ENCODE measurements at places on chromosomes 16 and 17. TPM values are rescaled to one million over a fixed set of nuclear protein-coding genes. Genes with fewer than 3 reads are reported as not detected.
A peak's percentile ranks its signal among the peaks of the same experiment; 100 is the strongest.

Gene ABCC6
- not detected for total RNA-seq

Gene AOC2
- total RNA-seq = 2.0 TPM

Gene OTOP2
- not detected for total RNA-seq

DNA sequence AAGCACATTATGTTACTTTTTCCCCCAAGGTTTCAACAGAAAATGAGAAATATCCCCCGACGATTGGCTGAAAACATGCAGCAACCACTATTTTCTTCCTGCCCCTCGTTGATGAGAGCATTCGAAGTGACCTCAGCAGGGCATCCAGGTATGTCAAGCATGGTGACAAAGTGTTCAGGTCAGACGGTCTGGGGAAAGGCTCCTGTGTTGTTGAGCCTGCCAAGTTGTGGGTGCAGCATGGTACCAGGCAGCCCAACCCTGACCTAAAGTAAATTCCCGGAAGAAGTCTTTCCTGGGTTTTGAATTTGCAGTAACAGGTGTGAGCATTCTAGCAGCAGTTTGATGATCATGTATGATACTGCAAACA, 51.7 kb upstream of the SEC14L1 start:
- peak overlapping the region; percentile 97 for H3K27ac ChIP-seq
- peak; percentile 31 for DNase-seq
- H3K27me3 ChIP-seq = no peaks in the 10 kb centered on the region
- H3K4me3 ChIP-seq = peak overlapping the region; percentile 91
- peaks cover 46% of the 10 kb centered on the region for H3K36me3 ChIP-seq

DNA sequence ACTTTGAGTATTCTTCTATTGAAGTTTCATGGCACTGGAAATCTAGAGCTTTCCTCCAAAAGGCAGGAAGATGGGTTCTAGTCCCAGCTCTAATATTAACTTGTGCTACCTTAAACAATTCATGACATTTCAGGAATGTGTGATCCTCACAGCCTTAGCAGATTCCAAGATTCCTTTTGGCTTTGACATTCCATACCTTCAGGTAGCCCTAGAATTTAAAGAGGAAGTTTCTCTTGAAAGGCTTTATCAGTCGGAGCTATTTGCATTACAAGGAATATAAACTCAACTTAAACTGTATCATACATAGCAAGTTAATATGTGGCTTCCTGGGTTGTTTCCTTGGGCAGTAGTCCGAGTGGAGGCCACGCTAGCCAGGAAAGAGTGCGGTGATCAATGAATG, 330.0 kb downstream of the SHISA9 start:
- no peaks in the 10 kb centered on the region for H3K27me3 ChIP-seq
- no peaks in the 10 kb centered on the region for H3K4me1 ChIP-seq
- no peak overlapping the region for H3K27ac ChIP-seq
- H3K4me3 ChIP-seq = no peak overlapping the region
- DNase-seq = no peak

DNA sequence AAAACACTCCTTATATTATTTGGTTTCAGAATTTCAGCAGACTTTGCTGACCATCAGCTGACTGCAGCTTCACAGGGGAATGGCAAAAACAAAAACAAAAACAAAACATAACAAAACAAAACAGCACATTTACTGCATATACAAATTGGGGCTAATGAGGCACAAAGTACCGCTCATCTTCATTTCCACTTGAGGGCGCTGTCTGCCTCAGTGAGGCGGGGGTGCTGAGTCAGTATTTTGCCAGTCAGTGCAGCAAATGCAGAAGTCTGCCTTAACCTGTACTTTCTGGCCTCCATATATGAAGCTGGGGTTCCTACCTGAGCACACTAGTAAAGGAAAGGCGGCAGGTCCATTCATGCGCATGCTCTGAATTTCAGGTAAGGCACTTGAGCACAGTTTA, 13.5 kb upstream of the DYNLRB2 start:
- H3K4me3 ChIP-seq = no peak overlapping the region
- H3K4me1 ChIP-seq = peaks cover 11% of the 10 kb centered on the region

- H3K36me3 ChIP-seq = peaks cover 56% of the 10 kb centered on the region
- no peak for DNase-seq
- H3K4me3 ChIP-seq = no peak overlapping the region
- peaks cover 18% of the 10 kb centered on the region for H3K4me1 ChIP-seq
- H3K27ac ChIP-seq = no peak overlapping the region
Observed at GRCh38 chr17:8806926-8807550, 7.9 kb upstream of the MFSD6L start.

- H3K27me3 ChIP-seq = no peaks in the 10 kb centered on the region
- H3K4me1 ChIP-seq = peaks cover 9% of the 10 kb centered on the region
- H3K4me3 ChIP-seq = no peak overlapping the region
- no peak for DNase-seq
Observed at GRCh38 chr16:583470-583814, 6.4 kb upstream of the RAB40C start.

GRCh38 chr16:15676506-15676905, 26.5 kb downstream of the NDE1 start:
- peaks cover 80% of the 10 kb centered on the region for H3K36me3 ChIP-seq
- peaks cover 46% of the 10 kb centered on the region for H3K4me1 ChIP-seq
- DNase-seq = no peak
- no peak overlapping the region for H3K4me3 ChIP-seq

DNA sequence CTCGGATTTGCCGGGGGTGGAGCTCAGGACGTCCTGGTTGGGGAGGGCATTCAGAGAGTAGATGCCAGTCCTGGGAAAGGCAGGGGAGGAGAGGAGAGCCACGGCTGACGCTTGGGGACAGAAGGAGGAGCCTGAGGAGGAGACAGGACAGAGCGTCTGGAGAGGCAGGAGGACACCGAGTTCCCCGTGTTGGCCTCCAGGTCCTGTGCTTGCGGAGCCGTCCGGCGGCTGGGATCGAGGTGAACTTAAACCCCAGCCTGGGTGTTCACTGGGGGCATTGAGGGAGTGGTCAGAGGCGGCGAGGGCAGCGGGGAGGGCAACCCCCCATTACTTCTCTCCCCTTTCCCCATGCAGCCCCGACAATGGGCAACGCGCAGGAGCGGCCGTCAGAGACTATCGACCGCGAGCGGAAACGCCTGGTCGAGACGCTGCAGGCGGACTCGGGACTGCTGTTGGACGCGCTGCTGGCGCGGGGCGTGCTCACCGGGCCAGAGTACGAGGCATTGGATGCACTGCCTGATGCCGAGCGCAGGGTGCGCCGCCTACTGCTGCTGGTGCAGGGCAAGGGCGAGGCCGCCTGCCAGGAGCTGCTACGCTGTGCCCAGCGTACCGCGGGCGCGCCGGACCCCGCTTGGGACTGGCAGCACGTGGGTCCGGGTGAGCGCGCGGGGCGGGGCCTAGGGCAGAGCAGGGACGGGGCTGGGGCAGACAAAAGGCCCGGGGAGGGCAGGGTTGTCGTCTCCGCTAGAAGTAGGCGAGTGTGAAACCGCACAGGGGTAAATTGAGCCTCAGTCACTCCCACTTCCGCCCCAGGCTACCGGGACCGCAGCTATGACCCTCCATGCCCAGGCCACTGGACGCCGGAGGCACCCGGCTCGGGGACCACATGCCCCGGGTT, 3.7 kb downstream of the NOL3 start:
- peak overlapping the region; percentile 74 for H3K4me3 ChIP-seq
- peak; percentile 76 for DNase-seq
- peak overlapping the region; percentile 47 for H3K27ac ChIP-seq

- H3K4me1 ChIP-seq = no peaks in the 10 kb centered on the region
- no peak for DNase-seq
- H3K4me3 ChIP-seq = no peak overlapping the region
- no peak overlapping the region for H3K27ac ChIP-seq
- H3K27me3 ChIP-seq = no peaks in the 10 kb centered on the region
Observed at GRCh38 chr17:73489333-73489732, 154.9 kb downstream of the SDK2 start.

- H3K27ac ChIP-seq = no peak overlapping the region
- no peaks in the 10 kb centered on the region for H3K27me3 ChIP-seq
- H3K4me3 ChIP-seq = no peak overlapping the region
- DNase-seq = no peak
- peaks cover 81% of the 10 kb centered on the region for H3K4me1 ChIP-seq
- peaks cover 66% of the 10 kb centered on the region for H3K36me3 ChIP-seq
Observed at GRCh38 chr17:77476498-77476897, 335.7 kb downstream of the SEC14L1 start.

DNA sequence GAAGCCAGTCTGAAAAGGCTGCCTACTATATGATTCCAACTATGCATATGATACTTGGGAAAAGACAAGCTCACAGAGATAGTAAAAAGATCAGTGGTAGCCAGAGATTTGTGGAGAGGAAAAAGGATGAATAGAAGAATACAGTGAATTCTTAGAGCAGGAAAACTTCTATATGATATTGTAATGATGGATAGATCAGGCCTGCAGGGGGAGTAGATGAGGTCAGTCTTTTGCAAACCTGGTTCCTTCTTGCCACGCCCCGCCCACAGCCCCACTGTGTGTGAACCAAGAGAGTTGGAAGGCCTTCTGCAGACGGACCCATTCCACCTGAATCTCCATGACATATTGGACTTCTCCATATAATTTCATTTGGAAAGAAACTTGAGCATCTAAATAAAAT, 761 bp upstream of the CCL8 start:
- H3K4me3 ChIP-seq = no peak overlapping the region
- DNase-seq = peak; percentile 27
- H3K4me1 ChIP-seq = no peaks in the 10 kb centered on the region
- H3K27me3 ChIP-seq = peaks cover 21% of the 10 kb centered on the region
- no peaks in the 10 kb centered on the region for H3K36me3 ChIP-seq

All from activated CD8-positive, alpha-beta T cell treated with anti-CD3 and anti-CD28 coated beads, Interleukin-2, amount 10 ng/mL, durations not matched to agents 7 days and 5 days (primary cell).